Inflammatory macrophage treated with lipopolysaccharide for 1 hour (primary cell): ENCODE measurements at places on chromosomes 12 and 14.

- peak; percentile 98 for DNase-seq
Observed at GRCh38 chr12:116559162-116559935, at the start of gene MAP1LC3B2. TSS of gene MAP1LC3B2 (plus strand) at chr12:116559381. CDS start at chr12:116575943, 16,562 bp downstream.

DNA sequence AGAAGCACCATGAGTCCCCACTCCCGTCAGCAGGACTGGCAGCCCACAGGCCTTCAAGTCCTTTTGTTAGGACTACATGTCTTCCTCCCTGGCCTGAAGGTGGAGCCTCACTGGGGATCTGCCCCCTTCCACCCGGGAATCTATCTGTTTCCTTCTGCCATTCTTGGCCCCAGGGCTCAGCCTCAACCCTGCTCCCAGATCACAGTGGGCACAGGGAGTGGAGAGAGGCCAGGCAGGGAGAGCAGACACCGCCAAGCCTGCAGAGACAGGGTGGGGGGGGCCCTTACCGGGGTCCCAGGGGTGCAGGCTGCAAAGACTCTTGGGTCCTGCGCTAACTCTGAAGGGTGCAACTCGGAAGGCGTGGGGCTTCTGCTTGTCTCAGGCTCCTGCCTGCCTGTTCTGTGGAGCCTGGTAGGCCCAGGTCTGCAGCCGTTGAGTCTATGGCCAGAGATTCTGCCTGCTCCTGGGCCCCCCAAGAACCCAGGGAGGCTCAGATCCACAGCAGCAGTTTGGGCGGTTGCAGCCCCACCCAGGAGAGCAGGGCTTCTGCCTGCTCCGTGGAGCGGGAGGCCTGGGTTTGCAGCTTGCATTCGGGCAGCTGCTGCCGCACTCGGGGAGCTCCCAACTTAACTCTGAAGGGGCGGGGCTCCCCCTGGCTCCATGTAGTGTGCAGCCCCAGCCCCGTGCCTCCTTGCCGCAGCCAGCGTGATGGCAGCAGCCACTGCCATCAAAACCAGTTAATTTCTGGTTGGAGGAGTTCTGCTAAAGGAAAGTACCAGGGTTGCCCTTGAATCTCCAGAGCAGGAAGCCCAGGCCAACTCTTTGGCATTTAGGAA, 21.7 kb upstream of the PLBD1 start:
- no peak for DNase-seq

- no peak for DNase-seq
Observed at GRCh38 chr12:89678225-89678624, 30.4 kb downstream of the ATP2B1 start.

DNA sequence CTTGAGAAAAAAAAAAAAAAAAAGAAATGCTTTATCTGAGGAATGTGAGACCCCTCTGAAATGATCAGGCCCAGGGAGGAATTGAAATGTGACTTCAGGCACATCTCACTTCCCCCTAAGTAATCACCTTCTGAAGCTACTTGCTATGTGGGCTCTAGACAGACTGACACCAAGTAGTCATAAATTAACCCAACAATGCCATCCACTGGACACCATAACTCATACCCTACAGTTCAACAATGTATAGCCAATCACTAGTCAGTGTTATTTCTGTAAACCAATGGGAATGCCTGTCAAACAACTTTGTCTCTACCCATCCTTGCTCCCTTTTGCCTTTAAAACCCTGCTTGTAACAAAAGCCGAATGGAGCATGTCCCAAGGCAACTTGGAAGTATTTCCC, 182.7 kb upstream of the TMPO start:
- no peak for DNase-seq

- no peak for DNase-seq
Observed at GRCh38 chr12:128930606-128931005, 77.3 kb downstream of the GLT1D1 start.

DNA sequence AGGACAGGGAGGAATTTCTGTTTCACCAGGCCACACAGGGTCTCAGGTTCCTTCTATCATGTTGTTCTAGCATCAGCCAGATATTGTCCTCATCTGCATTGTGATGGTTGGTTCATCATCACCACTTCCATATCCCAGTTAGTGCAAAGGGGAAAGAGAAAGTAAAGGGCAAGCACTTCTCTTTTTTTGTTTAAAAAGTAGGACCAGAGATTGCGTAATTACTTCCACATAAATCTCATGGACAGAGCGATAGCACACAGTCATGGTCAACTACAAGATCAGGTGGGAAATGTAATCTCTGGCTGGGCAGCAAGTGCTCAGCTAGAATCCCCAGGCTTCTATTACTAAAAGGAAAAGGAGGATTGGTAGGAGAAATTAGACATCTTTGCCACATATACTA, 155.1 kb downstream of the KIF21A start:
- peak; percentile 22 for DNase-seq

DNA sequence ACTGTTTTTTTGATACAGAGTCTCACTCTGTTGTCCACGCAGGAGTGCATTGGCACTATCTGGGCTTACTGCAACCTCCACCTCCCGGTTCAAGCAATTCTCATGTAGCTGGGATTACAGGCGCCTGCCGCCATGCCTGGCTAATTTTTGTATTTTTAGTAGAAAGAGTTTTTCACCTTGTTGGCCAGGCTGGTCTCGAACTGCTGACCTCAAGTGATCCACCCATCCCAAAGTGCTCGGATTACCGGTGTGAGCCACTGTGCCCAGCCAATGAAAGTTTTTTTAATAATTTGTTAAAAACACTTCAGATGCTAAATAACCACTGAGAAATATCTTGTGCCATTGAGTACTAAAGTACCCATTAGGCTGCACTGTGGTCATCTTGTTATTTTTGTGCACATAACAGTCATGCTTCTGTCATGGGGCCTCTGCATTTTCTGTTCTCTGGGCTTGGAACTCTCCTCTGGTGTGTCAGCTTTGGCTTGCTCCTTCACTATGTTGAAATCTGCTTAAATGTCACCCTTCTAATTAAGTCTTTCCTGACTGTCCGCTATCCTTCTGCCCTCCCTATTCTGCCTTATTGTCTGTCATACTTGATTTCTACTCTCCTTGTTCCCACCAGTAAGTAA, 105.1 kb downstream of the KTN1 start:
- DNase-seq: no peak

GRCh38 chr12:18749386-18749957, 11.6 kb downstream of the CAPZA3 start:
- no peak for DNase-seq
